ENCODE measurements at places on chromosomes 2 and 18. TPM values are rescaled to one million over a fixed set of nuclear protein-coding genes. Genes with fewer than 3 reads are reported as not detected.

Gene ATP6V1C2
- total RNA-seq, result not detected

Gene CRYGC
- total RNA-seq, result not detected

Gene CRIM1
- 5.5 TPM for total RNA-seq

Gene IRS1
- 2.0 TPM for total RNA-seq

Gene TAF4B
- 12.7 TPM for total RNA-seq

Gene CHRNG
- total RNA-seq, result not detected

Gene CBLN2
- total RNA-seq, result not detected

Gene KCNK3
- total RNA-seq, result not detected

Gene UNC80
- not detected for total RNA-seq
